ENCODE measurements at places on chromosomes 7 and 10.

- DNase-seq = no peak
Observed at GRCh38 chr7:155852426-155853301, 40.4 kb upstream of the SHH start.

GRCh38 chr7:98483276-98483963 lies 82.5 kb upstream of the BAIAP2L1 start:
- DNase-seq = no peak

- no peak for DNase-seq
Observed at GRCh38 chr10:27192284-27192683, 37.1 kb downstream of the MASTL start.

- no peak for DNase-seq
Observed at GRCh38 chr10:82914655-82915136, 1039.7 kb downstream of the NRG3 start.

DNA sequence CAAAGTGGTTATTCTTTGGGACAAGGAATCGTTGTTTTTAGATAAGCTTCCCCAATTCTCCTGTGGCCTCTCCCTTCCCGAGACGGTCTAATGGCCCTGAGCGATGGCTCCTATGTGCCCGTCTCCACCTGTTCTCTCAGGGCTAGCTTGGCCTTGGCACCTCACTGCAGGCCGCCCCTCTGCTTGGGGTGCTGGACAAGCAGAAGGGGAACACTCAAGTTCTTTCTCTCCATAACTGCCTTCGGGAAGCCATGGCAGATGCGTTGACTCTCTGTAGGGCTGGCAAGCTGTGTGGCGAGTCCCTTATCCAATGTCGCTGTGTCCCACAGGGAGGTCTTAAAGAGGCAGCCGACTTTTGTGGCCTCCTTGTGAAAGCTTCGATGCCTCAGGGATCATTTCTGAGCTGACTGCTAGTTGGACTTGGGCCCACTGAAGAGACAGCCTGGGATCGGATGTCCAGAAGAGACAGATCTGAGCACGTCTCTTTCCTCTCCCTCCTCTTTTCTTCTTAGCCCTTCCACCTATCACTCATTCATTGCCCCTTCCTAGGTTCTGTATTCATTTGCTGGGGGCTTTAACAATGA lies 70.8 kb downstream of the GRK5 start:
- no peak for DNase-seq

DNA sequence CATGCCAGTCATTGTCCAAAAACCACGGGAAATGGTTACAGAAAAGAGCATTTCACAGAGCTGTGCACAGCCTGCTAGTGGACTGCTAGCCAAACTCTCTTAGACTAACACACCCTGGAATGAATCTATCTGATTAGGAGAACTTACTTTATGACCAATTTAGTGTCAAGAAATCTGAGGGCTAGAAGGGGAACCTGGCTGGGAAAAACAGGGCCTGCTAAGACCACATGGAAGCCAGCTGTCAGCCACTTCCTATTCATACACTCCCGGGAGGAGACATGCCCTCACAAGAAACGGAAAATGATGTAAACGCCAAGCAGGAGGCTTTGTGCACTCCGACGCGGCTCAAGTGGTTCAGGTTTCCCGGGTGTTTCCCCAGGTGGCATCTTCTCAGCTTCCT lies 54.8 kb downstream of the MPP7 start:
- no peak for DNase-seq

DNA sequence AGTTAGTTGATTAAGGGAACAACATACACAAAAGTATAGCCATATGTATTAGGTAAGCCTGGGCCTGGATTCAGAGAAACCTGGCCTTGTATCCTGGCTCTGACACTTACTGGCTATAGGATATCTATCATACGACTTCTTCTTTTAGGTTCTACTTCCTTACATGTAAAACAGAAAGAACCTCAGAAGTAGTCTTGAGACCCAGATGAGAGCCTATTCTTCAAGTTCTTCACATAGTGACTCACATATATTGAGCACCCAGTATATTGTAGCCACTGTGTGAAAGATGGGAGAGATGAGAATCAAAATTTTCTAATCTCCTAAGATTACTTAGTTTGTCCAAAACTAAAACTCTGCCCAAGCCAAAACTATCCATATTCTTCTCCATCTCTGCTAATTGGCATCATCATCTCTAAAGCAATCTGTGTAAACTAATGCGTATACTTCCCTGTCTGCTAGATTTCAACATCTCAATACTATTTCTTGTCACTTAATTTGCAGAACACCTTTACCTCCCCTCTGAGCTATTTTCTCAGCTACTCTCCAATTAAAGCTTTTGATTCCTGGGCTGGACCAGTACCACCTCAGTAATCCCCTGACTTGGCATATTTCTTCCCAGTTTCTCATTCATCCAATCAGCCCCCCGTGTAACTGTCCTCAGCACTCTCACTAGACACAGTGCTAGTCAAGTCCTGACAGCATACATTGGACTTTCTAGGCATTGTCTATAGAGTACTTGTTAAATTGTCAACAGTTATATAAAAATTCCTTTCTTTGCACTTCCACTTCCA lies 53.5 kb upstream of the MET start:
- no peak for DNase-seq

GRCh38 chr7:32043688-32044087 lies 26.5 kb downstream of the PDE1C start:
- no peak for DNase-seq

DNA sequence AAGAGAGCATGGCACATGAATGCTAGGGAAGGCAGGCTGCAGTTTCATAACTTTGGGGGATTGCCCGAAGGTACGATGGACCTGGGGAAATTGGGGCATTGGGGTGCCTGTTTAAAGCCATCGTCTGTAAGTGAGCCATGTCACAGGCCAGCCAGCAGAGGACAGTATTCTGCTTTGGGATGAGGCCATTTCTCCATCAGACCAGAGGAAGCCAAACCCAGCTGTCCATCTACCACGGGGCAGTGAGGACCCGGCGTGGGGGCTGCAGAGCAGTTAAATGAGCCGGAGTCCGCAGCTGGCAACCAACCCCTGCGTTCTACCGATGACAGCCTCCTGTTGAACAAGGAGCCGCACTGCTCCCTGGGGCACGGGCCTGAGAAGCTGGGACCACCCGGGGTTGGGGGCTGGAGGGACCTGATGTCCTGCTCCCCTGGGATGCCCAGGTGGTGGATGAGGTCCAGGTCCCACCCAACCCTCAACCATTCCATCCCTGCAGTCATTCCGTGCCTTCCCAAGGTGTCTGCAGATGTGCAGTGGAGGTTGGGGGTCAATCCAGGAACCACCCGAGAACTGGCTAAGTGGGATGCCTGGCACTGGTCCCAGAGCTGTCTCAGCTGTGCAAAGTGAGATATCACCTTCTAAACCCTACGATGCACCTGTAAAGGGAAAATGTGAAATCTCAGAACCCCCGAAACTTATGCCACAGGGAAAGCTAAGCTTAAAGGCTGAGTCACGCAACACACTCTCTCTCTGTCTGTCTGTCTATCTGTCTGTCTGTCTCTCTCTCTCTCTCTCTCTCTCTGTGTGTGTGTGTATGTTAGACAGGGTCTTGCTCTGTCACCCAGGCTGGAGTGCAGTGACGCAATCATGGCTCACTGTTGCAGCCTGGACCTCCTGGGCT lies 12.1 kb upstream of the RHBDD2 start:
- DNase-seq = peak; percentile 50

DNA sequence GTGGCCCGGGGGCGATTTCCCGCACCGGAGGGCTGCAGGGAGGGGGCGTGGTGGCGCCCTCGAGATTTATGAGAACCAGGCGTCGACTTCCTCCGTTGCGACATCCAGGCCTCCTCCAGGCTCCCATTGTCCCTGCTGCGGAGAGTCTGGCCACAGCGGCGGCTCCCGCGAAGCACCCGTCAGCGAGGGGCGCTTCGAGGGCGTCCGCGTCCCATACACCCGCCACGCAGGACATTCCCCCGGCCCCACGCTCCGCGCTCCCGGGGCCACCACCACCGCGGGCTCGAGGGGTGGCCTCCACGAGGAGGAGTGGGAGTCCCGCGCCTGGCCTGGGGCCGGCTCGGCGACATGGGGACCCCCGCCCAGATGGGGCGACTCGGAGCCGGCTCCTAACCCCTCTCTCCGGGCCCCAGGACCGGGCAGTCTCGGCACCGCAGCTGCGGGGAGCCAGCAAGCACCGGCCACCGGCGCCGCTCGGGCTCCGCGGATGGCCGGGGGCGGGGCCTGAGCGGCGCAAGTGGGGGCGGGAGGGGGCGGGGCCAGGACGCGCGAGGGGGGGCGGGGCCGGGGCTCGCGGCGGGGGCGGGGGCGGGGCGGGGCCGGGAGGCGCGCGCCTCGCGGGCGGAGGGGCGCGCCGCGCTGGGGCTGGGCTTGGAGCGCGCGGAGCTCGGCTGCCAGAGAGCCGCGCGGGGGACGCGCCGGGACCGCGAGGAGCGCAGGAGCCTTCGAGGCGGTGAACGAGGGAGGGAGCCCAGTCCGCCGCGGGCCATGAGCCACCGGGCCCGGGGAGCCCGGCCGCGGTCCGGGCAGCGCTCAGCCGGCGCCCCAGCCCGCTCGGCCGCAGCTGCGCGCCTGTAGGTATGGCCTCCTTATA lies at the start of gene SH2B2:
SH2B2 (plus strand) TSS at position 632 of the 874 bp plus-strand sequence. CDS start 13,683 bp downstream, outside the sequence.
- DNase-seq = no peak

GRCh38 chr7:107499731-107500130 lies 29.9 kb downstream of the GPR22 start:
- DNase-seq = no peak

GRCh38 chr10:126734967-126735366 lies 64.5 kb upstream of the C10orf90 start:
- no peak for DNase-seq

DNA sequence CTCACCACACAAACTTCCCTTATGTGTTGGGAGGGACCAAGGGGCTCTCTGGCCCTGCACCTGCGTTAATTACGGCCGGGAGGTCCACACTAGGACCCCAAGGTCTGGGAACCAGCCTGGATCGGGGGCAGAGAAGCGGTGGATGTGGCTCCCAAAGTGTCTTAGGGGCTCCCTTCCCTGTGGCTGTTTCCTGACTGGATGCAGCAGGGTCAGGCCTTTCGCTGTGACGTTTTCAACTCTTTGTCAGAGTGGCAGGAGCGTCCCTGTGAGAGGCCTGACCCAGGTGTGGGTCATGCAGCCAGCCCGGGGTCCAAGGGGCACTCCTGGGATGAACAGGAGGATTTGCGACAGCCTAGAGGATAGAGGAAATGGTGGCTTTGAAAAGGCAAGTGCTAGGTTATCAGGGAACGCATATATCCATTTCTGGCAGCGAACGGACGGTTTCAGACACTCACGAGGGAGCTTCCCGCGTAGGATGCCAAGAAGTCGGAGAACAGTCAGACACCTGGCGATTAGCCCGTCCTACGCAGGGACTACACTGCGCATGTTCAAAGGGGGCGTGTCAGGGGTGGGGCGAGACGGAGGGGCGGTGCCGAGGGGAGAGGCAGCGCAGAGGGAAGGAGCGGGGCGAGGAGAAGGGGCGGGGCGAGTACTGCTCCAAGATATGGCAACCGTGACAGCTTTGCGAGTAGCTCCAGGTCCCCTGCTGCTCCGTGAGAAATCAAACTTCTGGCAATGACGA lies 46.2 kb upstream of the ZNF716 start:
- no peak for DNase-seq
